ENCODE measurements at places on chromosomes 3 and 15.
A peak's percentile ranks its signal among the peaks of the same experiment; 100 is the strongest.

DNA sequence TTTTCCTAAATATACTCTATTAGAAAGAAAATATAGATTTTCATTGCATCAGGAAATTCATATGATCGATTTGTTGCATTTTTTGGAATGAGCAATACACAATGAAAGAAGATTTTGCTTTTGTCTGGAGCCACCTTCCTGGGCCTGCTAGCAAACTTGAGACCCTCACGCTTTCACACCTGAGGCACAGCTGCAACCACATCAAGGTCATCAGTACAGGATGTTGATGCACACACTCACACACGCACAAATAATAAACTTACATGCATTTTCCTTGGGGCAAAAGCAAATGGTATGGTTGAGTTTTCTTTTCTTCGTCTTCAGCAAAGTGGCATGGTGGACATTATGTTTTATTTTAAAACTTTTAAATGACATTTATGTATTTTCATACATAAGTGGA is 64.8 kb upstream of the SATB1 start:
- no peak for DNase-seq

DNA sequence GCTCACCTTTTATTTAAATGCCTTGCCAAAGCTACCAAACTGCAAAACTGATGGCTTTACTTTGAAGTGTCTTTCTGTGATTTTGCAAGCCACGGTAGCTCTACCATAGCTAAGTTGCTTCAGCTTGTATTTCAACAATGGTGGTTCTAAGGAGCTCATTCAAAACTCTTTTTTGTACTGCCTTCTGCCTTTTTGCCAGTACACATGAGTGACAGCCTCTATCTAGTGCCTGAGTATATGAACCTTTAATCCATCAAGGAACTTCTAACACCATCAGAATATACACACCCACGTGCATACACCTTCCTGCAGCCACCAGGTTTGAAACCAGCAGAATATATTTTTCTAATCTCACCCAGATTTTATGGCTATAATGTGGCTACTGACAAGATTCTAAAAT is 10.4 kb upstream of the NR2F2 start:
- DNase-seq = no peak

- DNase-seq = no peak
These were observed 30.1 kb upstream of the LRRC3B start for GRCh38 chr3:26592451-26592850.

- no peak for DNase-seq
These were observed 219.4 kb upstream of the THBS1 start for GRCh38 chr15:39361497-39361896.

DNA sequence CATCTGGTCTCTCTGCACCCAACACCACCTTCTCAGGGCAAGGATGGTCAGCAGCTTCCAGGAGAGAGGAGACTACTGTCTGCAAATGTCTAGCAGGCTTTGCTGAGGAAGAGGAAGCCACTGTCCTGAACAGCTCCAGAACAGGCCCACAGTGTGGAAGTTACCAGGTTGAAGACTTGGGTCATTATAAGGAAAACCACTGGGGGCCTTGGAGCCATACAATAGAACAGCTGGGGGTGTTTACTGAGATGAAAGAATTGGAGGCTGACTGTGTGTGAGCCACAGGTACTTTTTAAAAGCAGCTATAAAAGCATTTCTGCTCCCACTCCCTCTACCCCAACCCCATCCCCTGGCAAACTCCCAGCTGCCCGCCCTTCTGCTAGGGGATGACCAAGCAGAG is 24.2 kb downstream of the SRGAP3 start:
- no peak for DNase-seq

DNA sequence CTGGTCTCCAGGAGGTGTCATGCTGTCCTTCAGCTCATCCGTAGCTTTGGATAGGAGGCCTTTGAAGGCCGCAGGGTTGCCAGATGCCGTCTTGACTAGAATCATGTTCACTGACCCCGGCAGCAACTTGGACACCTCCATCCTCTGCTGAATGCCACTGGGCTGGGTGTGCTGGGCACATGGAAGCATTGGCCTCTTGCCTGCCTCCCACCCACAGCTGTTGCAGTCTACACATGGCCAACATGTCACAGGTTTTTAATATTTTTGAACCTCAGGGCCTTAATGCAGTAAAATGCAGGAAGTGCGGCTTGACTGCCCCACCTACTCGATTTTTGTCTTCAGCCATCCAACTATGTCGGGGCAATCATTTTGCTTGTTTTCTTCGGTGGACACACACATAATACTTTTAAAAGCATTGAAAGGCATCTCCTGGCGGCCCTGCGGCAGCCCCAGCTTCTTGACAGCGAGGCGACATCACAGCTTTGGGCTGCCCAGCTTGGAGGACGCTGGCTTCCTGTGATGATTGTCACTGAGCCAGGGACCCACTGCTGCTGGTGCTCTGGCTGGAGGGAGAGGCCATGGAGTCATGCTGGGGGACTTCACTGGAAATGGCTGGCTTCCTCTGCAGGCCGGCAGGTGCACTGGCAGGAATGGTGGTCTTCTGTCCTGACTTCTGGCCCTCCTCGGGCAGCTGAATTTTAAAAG is 31.6 kb upstream of the ACAD9 start:
- DNase-seq = no peak

GRCh38 chr3:111668888-111669488 is 73.8 kb upstream of the ZBED2 start:
- no peak for DNase-seq

GRCh38 chr3:105243076-105243475 is 123.6 kb upstream of the ALCAM start:
- DNase-seq = no peak

GRCh38 chr15:99017322-99017701 is 9.7 kb upstream of the PGPEP1L start:
- no peak for DNase-seq

DNA sequence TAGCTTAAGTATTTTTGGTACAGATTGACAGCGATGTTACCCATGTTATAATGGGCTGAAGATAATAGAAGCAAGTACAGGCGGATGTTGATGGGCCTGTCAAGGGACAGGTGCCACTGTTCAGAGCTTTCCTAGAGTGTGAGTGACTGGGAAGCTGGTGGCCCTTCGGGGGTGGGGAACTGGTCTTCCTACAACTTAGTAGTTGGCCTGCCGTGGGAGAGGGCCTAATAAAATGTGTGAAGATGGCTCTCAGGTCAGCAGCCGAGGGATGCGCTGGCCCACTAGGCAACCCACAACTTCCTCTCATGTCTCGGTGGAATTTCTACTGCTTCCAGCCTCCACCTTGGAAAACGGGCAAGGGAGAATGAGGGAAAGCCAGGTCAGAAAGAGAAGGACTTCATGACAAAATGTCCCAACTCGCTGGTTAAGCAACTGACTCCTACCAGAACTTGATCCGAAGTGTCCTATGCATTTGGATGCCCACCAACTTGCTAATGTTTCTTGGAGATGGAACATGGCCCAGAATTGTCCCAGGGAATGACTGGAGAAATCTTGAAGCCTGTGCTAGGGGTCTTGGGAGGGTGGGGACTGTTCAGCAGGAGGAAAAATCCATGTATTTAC is 1.4 kb downstream of the GYG1 start:
- no peak for DNase-seq

DNA sequence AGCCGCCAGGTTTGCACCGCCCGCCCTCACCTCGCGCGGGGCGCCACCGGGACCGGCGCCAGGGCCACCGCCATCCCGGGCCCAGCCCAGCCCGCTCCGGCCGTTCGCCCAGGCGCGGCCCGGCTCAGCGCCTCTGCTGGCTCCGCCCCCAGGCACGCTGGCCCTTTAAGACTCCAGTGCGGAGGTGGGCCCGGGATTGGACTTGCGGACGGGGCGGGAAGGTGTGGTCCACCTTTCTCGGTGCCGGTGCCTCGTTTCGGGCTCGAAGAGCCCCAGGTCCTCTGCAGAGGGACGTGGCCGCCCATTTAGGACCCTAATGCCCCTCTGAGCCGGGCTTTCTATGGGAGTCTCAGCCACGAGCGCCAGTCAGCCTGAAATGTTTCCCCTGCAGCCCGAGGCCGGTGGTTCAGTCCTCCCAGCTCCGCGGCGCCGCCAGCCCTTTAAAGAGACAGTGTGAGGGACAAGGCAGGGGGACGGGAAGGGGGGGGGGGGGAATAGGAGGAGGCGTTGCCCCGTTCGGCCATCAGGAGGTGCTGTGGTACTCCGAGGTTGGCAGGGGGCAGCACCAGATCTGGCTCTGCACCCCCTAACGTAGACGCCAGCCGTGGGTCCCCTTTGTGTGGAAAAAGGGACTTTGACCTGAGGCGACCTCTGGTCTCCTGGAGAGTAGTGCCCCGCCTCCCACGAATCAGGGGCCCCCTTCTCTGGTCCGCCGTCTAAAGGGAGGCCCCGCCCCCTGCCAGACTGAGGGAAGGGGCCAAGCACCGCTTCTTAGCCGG is 1.0 kb downstream of the HYAL2 start:
- DNase-seq = peak; percentile 75

DNA sequence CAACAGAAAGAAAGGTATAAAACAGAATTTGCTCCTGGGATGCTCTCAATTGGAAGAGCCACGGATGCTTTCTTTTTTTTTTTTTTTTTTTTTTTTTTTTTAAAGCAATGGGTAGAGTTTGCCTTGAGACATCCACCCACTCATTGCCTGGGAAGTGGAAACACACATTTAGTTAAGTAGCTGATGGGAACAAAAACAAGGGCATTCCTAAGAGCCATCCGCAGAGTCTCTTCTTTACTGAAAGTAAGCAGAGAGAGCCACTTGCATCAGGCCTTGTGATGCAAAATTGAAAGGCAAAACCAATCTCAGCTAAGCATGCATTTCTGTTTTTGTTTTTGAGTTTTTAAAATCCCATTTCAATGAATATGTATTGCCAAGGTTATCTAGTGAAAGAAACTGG is 787.9 kb upstream of the LMCD1 start:
- no peak for DNase-seq

DNA sequence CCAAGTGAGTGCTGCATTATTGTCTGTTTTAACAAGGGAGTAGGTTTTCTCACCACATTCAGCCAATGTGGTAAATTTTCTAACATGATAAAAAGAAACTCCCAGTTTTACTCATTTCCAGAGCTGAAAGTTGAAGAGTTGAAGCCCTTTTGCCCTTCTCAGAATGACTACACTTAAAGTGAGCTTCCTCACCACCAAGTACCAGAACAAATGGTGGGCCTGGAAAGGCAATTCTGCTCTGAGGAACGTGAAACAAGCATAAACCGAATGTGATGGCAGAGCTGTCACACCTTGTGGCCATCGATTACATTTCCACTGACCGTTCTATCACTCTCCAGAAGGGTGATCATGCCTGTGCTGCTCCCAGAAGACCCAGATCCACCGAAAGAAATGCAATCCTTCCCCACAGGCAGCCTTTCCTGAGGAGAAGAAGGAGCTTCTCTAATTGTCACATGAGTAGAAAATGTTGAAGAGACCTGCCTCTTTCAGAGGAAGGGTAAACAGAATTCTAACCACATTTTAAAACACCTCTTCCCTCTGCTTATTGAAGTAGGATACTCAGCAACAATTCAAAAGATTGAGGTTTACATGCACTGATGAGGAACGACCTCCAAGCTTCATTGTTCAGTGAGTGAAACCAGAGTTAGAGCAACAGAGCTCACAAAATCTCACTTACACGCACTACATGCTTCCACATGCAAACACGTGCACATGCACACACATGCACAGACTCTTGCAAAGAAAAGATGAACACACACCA is 21.4 kb upstream of the CCR9 start:
- DNase-seq = no peak

- DNase-seq = no peak
These were observed 782.6 kb downstream of the DIPK2A start for GRCh38 chr3:144754076-144754783.

DNA sequence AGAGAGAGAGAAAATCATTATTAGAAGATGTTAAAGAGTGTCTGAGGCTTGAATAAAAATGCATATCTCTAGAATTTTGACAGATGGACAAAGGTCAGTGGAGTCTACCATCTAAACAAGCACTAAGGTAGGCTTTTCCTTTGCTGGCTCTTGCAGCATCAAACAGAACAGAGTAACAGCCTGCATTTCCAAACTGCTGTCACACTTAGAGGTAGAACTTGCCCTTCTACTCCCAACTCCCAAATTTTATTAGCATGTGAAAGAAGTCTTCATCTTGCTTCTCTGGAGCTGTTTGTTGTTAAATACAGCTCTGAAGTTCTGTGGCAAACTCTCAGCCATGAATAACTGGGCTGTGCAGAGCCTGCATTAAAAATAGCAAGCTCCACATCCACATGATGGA is 4.1 kb upstream of the MB21D2 start:
- DNase-seq = no peak

- no peak for DNase-seq
These were observed 178.8 kb downstream of the CNTN3 start for GRCh38 chr3:74435631-74436030.

DNA sequence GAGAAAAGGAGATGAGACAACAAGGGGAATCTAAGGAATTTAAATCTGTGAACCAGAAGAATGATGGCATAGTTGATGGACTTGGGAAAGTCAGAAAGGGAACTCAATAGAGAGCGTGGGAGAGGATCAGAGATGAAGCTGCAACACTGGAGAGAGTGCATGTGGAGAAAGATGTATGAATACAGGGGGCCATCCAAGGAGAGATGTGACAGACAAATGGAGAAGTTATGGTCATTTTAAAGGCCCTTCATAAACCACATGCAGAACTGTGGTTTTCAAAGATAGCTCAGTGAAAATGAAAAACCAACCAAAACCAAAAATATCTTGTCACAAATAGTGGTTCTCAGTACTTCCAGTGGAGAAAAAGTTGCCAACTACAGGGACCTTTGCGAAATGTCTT is 265.2 kb downstream of the SUCLG2 start:
- no peak for DNase-seq

GRCh38 chr3:114451051-114451451 is 157.2 kb downstream of the TIGIT start:
- no peak for DNase-seq

- DNase-seq = no peak
These were observed 55.6 kb upstream of the FLNB start for GRCh38 chr3:57952651-57953050.

GRCh38 chr3:67017211-67017610 is 19.1 kb downstream of the KBTBD8 start:
- DNase-seq = no peak

- DNase-seq = no peak
These were observed 64.9 kb upstream of the SPRED1 start for GRCh38 chr15:38187630-38188313.

DNA sequence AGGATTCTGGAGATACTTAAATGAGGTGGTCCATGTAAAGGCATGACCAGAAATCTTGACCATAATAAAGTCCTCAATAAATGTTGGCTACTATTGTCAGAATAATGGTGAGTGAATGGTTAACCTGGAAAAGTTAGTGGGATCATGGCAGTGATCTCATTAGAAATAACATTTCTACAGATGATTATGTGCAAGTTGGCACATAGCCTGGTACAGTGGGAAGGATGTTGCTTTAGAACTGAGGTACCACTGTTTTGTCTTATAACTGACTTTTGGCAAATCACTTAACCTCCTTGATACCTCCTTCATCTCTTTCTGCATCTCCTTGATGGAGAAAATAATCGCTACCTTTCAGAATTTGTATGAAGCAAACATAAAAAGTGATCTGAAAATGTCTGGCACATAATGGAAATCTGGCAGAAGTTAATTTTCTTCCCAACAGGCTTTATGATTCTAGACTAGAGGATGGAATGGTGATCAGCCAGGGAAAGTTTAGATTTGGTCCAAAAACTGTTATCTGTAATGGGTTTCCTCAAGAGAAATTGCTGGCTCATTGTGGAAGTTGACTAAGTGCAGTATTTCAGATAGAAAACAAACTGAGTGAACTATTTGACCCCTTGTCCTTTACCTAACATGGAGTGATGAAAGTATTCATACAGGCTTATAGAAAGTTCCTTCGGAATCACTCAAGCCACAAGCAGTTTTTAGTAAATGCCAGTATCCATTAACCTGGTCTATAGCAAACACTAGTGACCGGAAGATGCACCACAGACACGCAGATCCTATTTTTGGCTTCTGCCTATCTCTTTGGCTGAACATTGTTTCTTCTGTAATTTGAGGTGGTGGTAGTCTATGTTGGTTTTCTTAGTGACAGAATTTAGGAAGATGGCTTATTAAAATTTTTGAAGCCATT is 449.6 kb upstream of the TGFBR2 start:
- DNase-seq = no peak

All from stimulated activated CD4-positive, alpha-beta T cell treated with anti-CD3 and anti-CD28 coated beads, Interleukin-1b, Interleukin-23, amount 100 ng/mL, for 4 hours (primary cell).